ENCODE measurements at places on chromosomes 12 and 14. TPM values are rescaled to one million over a fixed set of nuclear protein-coding genes. Genes with fewer than 3 reads are reported as not detected.
A peak's percentile ranks its signal among the peaks of the same experiment; 100 is the strongest.

The CSRP2 gene
- 157 TPM for total RNA-seq

The SERPINA10 gene
- total RNA-seq: not detected

The TMEM132C gene
- not detected for total RNA-seq

The KRT85 gene
- total RNA-seq: not detected

The REM2 gene
- total RNA-seq: under 0.01 TPM

The PACS2 gene
- total RNA-seq: 15.6 TPM

- H3K27me3 ChIP-seq: no peaks in the 10 kb centered on the region
- no peak overlapping the region for H3K4me3 ChIP-seq
- DNase-seq: peak; percentile 10
- H3K4me1 ChIP-seq: peaks cover 2% of the 10 kb centered on the region
These were observed 251.5 kb downstream of the FOXN3 start for GRCh38 chr14:89165189-89166181.

GRCh38 chr14:33964599-33965317, 13.9 kb upstream of the EGLN3 start:
- H3K4me3 ChIP-seq: no peak overlapping the region
- no peak overlapping the region for H3K27ac ChIP-seq
- no peaks in the 10 kb centered on the region for H3K36me3 ChIP-seq
- no peaks in the 10 kb centered on the region for H3K4me1 ChIP-seq

- no peak overlapping the region for H3K4me3 ChIP-seq
- no peaks in the 10 kb centered on the region for H3K27me3 ChIP-seq
These were observed 435.0 kb downstream of the NELL2 start for GRCh38 chr12:44441155-44441554.

DNA sequence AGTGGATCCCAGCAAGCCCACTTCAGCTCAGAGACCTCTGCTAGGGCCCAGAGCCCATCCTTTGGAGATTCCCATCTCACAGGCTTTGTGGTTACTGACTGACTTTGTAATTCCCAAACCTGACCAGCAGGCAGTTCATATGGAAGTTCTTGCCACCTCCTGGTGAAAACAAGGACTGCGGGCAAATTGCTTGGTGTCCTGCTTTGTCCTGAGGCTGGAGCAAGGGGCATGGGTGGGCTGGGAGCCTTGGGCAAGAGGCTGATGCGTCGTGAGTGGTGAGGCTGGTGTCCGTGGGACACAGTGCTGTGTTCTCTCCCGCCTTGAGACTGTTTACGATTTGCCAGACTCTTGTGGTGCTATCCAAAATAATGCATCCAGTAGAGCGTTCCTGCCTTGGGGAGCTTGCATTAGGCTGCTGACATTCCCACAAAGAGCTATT, 91.0 kb downstream of the LRRC74A start:
- no peaks in the 10 kb centered on the region for H3K27me3 ChIP-seq
- H3K36me3 ChIP-seq: no peaks in the 10 kb centered on the region
- H3K4me3 ChIP-seq: no peak overlapping the region

GRCh38 chr12:98466640-98467400, 48.6 kb upstream of the TMPO start:
- peaks cover 5% of the 10 kb centered on the region for H3K27me3 ChIP-seq
- H3K27ac ChIP-seq: no peak overlapping the region
- H3K4me3 ChIP-seq: no peak overlapping the region
- no peak for DNase-seq

DNA sequence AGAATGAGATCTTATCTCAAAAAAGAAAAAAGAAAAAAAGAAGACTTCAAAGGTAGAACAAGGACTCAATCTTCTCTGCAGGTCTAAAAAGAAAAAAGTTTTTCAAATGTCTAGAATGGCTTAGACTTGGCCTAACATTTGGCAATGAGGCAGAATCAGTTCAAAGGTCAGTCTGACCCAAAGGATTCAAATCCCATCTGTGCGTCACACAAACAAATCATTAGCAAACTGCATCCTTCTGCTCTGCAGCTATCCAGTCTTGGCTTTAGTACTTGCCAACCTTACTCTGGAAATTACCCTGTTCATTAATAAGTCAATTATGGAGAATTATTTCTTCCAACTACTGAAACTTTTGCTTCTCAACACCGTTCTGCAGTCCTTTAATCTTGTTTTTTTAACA, 3.1 kb downstream of the YAF2 start:
- H3K4me1 ChIP-seq: no peaks in the 10 kb centered on the region
- DNase-seq: peak; percentile 19
- H3K27ac ChIP-seq: no peak overlapping the region

GRCh38 chr14:101980700-101981099, 16.3 kb downstream of the DYNC1H1 start:
- no peaks in the 10 kb centered on the region for H3K27me3 ChIP-seq
- H3K4me3 ChIP-seq: no peak overlapping the region
- peak; percentile 99 for DNase-seq
- H3K27ac ChIP-seq: no peak overlapping the region
- peaks cover 49% of the 10 kb centered on the region for H3K36me3 ChIP-seq

GRCh38 chr14:65412032-65412846, at the start of gene FUT8:
FUT8 (plus strand) TSS chr14:65412730; CDS start chr14:65561564, 148,834 bp downstream.
- H3K27ac ChIP-seq: peak within 1 kb of the TSS; percentile 86
- H3K27me3 ChIP-seq: no peaks in the 10 kb centered on the region
- DNase-seq: peak; percentile 94
- peak within 1 kb of the TSS; percentile 95 for H3K4me3 ChIP-seq

GRCh38 chr12:46677749-46678148, 148.0 kb downstream of the SLC38A4 start:
- peaks cover 3% of the 10 kb centered on the region for H3K4me1 ChIP-seq
- no peaks in the 10 kb centered on the region for H3K27me3 ChIP-seq
- H3K27ac ChIP-seq: no peak overlapping the region

DNA sequence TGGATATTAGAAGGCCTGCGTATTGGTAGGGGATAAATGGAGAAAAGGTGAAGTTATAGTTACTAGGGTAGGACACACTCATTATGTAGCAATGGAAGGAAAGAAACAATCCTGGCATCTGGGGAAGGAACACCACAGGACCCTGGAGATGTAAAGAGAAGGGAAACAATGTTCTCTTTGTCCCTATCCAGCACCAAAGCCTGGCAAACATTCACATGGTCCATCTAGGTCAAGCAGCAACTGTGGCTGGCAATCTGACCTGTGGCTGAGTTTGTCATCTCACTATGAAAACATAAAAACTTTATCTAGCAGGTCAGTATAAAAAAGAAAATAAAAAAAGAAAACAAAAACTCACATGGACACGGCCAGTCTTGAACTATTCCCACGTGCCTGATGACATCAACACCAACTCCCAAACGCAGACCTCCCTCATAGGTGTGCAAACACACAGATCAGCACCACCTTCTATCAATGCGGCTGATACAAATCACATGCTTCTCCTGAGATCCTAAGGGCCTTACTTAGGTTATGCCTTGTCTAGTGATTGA, 2.6 kb downstream of the POMT2 start:
- no peaks in the 10 kb centered on the region for H3K36me3 ChIP-seq
- H3K27ac ChIP-seq: no peak overlapping the region
- no peak overlapping the region for H3K4me3 ChIP-seq
- no peaks in the 10 kb centered on the region for H3K27me3 ChIP-seq
- peaks cover 16% of the 10 kb centered on the region for H3K4me1 ChIP-seq

DNA sequence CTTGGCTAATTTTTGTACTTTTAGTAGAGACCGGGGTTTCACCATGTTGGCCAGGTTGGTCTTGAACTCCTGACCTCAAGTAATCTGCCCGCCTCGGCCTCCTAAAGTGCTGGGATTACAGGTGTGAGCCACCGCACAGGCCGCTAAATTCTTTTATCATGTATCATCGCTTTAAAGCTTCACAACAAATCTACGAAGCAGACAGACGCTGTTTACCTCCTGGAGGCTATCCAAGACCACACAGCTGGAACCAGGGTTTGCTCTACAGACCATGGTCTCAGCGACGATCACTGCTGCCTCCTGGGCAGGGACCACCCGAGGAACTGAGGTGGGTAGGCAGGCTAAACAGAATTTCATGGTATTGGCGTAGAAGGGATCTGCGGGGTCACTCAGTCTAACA, 27.2 kb downstream of the KRT80 start:
- no peak overlapping the region for H3K4me3 ChIP-seq
- no peak overlapping the region for H3K27ac ChIP-seq
- H3K27me3 ChIP-seq: no peaks in the 10 kb centered on the region
- no peaks in the 10 kb centered on the region for H3K36me3 ChIP-seq

GRCh38 chr14:32438517-32438916, 109.4 kb downstream of the AKAP6 start:
- no peak overlapping the region for H3K4me3 ChIP-seq
- H3K36me3 ChIP-seq: no peaks in the 10 kb centered on the region
- DNase-seq: no peak
- H3K27me3 ChIP-seq: no peaks in the 10 kb centered on the region

DNA sequence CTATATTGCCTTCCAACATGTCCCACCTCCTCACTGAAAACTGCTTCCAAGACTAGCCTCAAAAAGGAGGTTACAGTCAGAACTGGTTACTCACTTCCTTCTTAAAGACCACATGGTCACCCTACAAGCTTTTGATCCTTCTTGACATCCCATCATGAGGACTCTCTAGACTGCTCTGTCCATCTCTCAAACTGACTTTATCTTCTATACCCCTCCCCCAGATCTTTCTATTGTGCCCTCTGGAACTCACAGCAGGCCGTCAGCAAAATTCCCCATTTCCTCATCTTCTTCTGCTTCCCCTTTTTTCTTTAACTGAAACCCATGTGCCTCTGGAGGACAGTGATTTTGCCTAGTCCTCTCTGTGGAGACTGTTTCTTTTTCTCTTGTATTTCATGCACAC, 18.1 kb upstream of the IGF1 start:
- DNase-seq: no peak
- no peaks in the 10 kb centered on the region for H3K36me3 ChIP-seq
- no peak overlapping the region for H3K4me3 ChIP-seq
- no peak overlapping the region for H3K27ac ChIP-seq
- no peaks in the 10 kb centered on the region for H3K27me3 ChIP-seq

- no peak for DNase-seq
- H3K4me3 ChIP-seq: no peak overlapping the region
- H3K36me3 ChIP-seq: no peaks in the 10 kb centered on the region
- no peak overlapping the region for H3K27ac ChIP-seq
These were observed 211.8 kb upstream of the AVPR1A start for GRCh38 chr12:63362791-63363190.

DNA sequence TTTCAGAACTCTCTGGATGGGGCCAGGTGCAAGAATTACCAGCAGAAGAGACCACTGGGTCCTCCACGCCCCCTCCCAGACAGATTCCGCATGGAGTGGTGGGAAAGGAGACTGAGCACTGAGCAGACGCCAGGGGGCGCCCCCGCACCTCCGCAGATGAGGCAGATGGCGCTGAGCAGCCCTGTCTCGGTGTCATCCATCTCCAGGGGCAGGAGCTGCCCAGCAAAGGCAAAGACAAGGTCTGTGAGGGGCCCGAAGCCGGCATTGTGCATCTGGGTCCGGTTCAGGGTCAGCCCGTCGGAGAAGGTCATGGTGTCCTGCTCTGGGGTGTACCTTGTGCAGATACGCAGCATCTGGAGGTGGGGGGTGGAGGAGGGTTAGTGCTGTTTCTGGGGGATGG, 6.3 kb upstream of the ITGB7 start:
- peaks cover 19% of the 10 kb centered on the region for H3K4me1 ChIP-seq
- peaks cover 47% of the 10 kb centered on the region for H3K36me3 ChIP-seq
- H3K27ac ChIP-seq: no peak overlapping the region
- peak; percentile 70 for DNase-seq

DNA sequence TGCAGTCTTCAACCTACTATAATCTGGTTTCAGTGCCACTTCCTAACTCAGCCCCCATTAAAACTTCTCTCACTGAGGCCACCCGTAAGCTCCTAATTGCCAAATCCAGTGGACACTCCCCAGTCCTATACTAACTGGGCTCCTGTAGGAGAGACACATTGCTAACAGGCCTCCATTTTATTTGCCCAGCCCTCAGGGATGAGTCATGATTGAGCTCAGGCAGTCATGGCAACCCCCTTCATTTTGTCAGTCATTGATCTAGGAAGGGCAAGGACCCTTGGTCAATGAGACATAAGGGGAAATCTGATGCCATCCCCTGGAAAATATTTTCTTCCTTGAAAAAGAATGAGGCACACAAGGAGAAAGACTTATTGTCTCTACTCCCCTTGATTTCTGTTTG, 70.1 kb upstream of the HIF1A start:
- peak; percentile 52 for DNase-seq
- no peak overlapping the region for H3K4me3 ChIP-seq
- H3K4me1 ChIP-seq: peaks cover 4% of the 10 kb centered on the region

GRCh38 chr12:130675791-130676190, 40.3 kb downstream of the RIMBP2 start:
- no peak for DNase-seq
- no peak overlapping the region for H3K27ac ChIP-seq
- no peaks in the 10 kb centered on the region for H3K4me1 ChIP-seq
- H3K27me3 ChIP-seq: no peaks in the 10 kb centered on the region
